Temporal lobe (tissue), 4 donors: ENCODE measurements at places on chromosomes 2 and 18. TPM values are rescaled to one million over a fixed set of nuclear protein-coding genes. Genes with fewer than 3 reads are reported as not detected.

Gene PROM2
- total RNA-seq, result 0.98 TPM

Gene CEBPZ
- total RNA-seq, result 44.3 TPM

Gene SNRNP27
- 48.4 TPM for total RNA-seq

Gene SCN1A
- 16.0 TPM for total RNA-seq

Gene AP1S3
- 3.2 TPM for total RNA-seq
